ENCODE measurements at places on chromosomes 3 and 15.
A peak's percentile ranks its signal among the peaks of the same experiment; 100 is the strongest.

DNA sequence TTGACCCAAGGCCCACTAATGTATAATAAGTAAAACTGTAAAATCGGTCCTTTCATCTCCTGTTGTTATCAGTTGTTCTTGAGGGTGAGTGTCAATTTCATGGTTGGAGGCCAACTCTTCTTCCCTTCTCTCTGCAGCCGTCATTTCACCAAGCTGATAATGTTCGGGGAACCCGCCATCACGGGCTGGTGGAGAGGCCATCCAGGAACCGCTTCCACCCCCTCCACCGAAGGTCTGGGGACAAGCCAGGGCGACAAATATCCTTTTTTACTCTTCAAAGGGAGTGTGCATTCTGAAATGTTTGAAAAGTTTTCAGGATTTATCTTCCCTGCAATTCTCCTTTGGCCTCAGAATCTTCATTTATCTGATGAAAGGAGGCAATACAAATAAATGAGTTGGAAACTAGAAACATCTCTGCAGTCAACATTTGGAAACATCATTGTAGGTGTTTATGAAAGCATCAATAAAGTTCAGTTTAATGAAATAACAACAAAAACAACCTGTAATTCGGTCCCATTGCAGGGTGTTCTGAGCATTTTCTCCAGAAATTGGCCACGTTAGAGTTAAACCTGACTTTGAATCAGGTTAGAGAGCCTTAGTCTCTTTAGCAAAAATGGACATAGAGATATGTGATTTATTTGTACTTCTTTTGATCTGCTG lies 63.9 kb downstream of the CRTC3 start:
- no peak for DNase-seq

- no peak for DNase-seq
These were observed 302.5 kb upstream of the GADL1 start for GRCh38 chr3:31196881-31197364.

DNA sequence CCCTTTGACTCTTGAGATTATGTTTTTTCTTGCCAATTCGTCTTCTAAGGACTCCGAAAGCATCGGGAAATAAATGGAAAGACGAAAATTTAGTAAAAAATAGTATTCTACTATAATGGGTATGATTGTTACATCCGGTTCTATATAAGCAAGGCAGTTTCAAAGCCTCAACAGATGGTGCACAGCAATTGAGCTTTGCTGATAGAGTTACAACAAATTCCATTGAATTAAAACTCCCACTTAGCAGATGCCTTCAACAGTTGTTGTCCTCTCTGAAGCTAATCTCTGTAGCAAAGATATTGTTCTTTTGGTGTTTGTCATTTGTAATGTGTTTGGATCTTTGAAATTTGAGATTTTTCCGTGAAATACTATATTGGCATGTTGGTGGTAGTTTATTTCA lies 16.1 kb upstream of the GHSR start:
- DNase-seq: no peak

- DNase-seq: no peak
These were observed 25.0 kb downstream of the TMPRSS7 start for GRCh38 chr3:112059497-112059896.

- DNase-seq: no peak
These were observed 11.4 kb downstream of the EIF4G1 start for GRCh38 chr3:184325715-184326369.

- no peak for DNase-seq
These were observed 585.2 kb downstream of the NTRK3 start for GRCh38 chr15:87671289-87671688.

DNA sequence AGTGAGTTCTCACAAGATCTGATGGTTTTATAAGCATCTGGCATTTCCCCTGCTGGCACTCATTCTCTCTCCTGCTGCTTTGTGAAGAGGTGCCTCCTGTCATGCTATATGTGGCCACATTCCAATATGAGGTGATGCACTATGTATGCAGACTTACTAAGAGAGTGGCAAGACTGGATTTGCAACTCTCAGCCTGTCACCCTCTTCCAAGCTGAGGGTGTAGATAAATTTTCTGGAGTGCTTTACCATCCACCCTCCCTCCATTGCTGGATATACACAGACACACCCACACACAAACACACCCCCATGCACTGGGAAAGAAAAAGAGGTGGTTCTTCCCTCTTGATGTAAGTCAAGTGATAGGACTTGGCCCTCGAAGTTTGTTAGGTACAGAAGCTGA lies 30.2 kb upstream of the CHMP2B start:
- DNase-seq: no peak

GRCh38 chr3:12982619-12983101 lies 90.6 kb downstream of the IQSEC1 start:
- DNase-seq: no peak

DNA sequence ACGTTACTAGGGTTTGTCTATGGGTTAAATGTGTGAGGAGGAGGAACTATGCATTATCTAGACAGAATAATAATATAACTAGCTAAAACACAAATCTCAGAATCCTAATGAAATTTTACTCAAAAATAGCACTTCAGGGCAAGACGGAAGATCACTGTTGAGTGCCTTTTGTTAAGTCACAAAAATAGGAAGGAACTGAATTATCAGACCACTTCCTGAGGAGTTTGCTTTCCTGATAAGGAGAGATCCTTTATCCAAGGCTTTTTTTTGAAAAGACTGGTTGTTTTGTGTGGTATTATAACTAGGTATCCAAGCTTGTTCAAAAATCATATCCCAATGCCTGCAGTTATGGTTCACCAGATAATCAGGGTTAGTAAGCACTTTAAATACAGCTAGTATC lies 34.6 kb downstream of the NR2E3 start:
- DNase-seq: no peak

GRCh38 chr3:86785386-86785785 lies 205.6 kb downstream of the VGLL3 start:
- no peak for DNase-seq

- DNase-seq: no peak
These were observed 9.3 kb downstream of the GLDN start for GRCh38 chr15:51350723-51351122.

GRCh38 chr15:38320866-38321265 lies 68.2 kb downstream of the SPRED1 start:
- DNase-seq: no peak

DNA sequence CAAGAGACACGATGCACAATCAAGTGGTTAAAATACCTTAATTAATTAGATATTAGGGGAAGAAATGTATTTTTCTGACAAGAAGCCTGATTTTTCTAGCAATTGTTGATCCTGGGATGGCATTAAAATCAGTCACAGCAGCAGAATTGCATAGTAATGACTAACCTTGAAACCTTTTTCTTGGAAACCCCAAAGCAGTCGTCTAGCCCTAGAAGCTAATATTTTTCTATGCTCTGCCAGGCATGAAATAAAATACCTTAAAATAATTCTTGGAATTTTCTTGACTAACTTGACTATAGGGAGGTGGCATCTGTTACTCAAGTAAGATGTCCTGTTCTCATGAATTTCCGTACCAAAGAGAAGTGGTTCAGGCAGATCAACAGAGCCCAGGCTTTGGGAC lies 204.1 kb downstream of the THRB start:
- no peak for DNase-seq

GRCh38 chr15:65839354-65839901 lies 29.9 kb upstream of the RAB11A start:
- DNase-seq: no peak

GRCh38 chr3:95044101-95044500 lies 981.2 kb downstream of the NSUN3 start:
- DNase-seq: no peak

DNA sequence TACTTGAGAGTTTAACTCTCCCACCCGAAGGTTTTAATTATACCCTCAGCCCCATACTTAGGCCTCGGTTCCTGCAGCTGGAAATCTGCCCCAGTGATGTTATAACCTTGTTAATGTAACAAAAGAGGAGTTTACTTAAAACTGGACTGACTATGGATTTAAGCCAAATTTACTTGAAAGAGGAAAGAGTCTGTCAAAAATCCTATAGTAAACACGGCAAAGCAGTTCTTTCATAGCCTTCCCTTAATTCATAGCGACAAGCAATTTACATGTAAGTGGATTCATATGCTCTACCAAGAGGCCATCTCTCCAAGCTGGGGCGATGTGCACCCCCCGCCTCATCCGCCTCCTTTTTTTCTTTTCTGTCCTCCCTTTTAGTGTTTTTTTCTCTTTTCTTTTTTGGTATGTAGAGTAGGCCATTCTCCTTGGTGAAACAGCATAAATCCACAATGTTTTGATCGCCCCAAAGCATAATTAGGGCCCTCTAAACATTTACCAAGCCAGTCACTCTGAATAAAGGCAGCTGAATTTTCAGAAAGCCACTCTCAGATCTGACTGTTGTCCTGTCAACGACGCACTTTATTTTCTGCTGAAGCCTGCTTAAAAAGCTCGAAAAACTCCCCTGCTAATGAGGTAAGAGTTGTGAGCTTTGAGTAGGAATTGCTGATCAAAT lies 373.1 kb upstream of the WNT5A start:
- peak; percentile 47 for DNase-seq

GRCh38 chr3:126021702-126022101 lies 52.7 kb downstream of the ROPN1B start:
- no peak for DNase-seq

DNA sequence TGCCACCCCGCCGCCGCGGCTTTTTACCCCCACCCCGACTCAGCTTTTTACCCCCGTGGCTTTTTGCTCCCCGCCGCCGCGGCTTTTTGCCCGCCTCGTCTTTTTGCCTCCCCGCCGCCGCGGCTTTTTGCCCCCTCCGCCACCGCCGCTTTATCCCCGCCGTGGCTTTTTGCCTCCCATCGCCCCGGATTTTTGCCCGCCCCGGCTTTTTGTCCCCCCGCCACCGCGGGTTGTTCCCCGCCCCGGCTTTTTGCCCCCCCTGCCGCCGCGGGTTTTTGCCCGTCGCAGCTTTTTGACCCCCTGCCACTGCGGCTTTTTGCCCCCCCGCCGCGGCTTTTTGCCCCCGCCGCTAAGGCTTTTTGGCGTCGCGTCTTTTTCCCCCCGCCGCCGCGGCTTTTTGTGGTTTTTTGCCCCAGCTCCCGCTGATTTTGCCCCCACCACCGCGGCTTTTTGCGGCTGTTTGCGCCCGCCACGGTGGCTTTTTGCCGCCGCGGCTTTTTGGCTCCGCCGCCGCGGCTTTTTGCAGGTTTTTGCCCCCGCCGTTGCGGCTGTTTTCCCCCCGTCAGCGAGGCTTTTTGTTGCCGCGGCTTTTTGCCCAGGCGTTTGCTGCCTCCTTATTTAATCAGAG lies 597.2 kb downstream of the GOLGA6L6 start:
- no peak for DNase-seq
